Stimulated activated CD8-positive, alpha-beta memory T cell treated with anti-CD3 and anti-CD28 coated beads, Interleukin-15, amount 100 ng/mL, for 48 hours (primary cell): ENCODE measurements at places on chromosomes 13 and 19.

DNA sequence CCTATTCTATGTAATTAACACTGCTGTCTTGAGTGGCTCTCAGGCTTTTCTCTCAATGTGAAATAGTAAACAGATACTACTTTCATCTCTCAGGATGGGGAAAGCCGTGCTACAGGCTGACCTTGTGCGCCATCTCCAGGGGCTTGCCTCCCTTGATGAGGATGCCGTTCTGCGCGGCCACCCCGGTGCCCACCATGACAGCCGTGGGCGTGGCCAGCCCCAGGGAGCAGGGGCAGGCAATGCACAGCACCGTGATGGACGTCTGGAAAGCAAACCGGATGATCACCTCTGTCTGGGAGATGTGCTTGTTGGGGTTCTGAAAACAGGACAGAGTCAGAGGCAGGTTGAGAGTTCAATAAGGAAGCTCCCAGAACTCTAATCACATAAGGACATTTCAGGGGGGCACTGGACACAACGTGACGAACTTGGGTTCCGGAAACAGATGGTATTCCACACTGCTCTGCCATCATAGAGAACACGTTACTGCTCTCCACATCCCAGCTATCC, 65.0 kb downstream of the ATP7B start:
- DNase-seq, result no peak

DNA sequence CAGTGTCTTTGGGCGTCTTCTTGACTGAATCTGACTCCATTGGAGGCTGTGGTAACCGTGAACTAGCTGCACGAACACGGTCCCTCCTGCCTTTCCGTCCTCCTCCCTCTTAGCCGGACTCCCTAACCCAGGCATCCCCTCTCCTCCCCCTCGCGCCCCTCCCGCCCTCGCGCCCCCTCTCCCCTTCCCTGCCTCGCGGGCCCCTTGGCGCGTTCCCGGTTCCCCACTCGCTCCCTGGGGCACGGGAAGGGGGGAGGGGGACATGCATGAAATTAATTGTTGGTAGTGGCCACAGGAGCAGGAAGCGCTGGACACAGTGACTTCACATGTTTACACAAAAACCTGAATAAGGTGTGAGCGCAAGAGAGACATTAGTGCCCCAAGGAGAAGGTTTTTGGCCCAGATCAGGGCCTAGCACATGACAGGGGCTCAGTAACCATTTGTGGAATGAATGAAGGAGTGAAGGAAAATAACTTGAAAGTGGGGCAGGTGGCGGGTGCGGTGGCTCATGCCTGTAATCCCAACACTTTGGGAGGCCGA, 279 bp downstream of the DMRTC2 start:
- no peak for DNase-seq

DNA sequence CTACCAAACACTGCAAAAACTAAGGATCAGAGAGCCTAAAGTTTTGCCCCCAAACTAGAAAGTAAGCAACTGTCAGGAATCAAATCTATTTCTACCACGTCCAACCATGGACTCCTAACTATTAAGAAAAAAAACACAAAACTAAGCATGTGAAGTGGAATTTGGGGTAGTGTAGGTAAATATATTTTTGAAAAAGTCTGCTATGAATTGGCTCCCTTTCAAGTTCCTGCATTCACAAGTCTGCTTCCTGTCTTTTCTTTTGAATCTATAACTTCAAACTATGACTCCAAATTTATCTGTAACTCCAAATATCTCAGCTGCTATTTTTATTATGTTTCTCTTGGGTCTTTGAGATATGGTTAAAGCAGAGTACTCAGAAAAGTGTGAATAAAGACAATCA, 47.0 kb downstream of the PCDH9 start:
- no peak for DNase-seq

GRCh38 chr13:74596691-74597090, 462.5 kb upstream of the KLF12 start:
- no peak for DNase-seq

DNA sequence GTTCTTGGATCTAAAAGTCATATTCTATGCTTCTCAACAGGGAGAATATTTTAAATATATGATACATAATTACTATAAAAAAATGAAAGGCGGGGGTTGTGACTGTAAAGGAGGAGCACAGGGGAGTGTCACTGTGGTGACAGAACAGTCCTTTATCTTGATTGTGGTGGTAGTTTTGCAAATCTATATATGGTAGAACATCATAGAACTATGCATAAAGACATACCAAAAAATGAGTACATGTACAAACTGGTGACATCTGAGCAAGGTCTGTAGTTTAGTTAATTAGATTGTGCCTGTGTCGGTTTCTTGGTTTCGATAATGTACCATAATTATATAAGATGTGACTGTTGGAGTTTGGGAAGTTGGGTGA, 38.7 kb upstream of the GARRE1 start:
- no peak for DNase-seq

- peak; percentile 50 for DNase-seq
Observed at GRCh38 chr19:45125975-45126493, 33.1 kb downstream of the PPP1R37 start.

- DNase-seq, result no peak
Observed at GRCh38 chr19:37899966-37900365, 6.4 kb downstream of the WDR87 start.

- DNase-seq, result no peak
Observed at GRCh38 chr19:38044267-38045111, 137.5 kb downstream of the SIPA1L3 start.

DNA sequence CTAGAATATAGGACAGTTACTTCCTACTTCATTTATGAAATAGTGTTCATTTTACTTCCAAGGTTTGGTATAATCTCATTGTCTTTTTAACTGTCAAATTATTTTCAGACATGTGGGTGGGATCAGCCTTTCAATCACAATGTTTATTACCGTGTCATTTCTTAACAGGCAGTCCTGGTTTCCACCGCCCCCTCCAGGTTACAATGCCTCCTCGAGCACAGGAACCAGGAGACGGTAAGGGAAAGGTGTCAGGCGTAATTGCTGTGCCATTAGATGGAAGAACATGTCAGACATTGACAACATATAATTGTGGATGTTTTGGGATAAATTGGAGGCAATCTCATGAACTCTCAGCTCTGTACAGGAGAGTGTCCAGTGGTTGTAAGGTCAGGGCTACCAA, 36.5 kb downstream of the SCEL start:
- no peak for DNase-seq

GRCh38 chr19:41977916-41978315, 16.1 kb downstream of the ATP1A3 start:
- DNase-seq, result no peak

- DNase-seq, result no peak
Observed at GRCh38 chr19:7905859-7906258, 2.2 kb downstream of the MAP2K7 start.

DNA sequence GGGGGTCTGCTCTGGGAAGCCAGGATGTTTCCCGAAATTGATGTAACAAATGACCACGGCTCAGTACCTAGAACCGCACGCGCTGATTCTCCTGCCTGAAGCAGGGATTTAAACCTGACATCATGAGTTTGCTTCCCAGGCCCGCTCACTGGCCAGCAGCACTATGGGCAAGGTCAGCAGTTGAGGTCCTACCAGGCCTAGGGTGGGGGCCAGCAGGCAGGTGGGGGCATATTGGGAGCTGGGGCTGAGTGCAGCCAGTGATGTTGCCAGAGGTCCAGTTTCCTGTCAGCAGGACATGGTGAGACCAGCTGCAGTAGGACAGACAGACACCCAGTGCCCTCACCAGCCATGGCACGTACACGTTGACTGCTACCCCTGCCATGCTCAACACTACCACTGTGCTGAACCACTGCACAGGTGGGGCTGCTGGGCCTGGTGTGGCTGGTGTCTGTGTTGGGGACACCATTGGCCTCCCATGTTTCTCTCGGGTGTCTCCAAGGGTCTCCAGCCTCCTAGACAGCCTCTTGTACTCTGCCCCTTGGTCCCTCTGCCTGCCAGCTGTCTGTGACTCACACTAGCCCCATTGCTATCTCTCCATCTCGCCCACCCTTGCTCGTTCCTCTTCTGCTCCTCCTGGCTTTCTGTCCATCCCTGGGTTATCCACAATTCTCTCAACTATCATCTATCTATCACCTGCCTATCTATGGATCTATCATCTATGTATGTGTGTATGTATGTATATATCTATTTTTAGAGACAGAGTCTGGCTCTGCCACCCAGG, 1.1 kb upstream of the C19orf85 start:
- no peak for DNase-seq

DNA sequence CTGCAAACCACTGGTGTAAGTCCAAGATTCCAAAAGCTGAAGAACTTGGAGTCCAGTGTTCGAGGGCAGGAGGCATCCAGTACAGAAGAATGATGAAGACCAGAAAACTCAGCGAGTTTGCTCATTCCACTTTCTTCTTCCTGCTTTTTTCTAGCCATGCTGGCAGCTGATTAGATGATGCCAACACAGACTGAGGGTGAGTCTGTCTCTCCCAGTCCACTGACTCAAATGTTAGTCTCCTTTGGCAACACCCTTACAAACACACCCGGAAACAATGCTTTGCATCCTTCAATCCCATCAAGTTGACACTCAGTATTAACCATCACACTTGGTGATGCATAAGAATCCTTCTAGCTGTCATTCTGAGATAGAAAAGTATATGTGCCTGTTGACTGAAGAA, 1504.6 kb downstream of the EFNB2 start:
- DNase-seq, result no peak

- peak; percentile 66 for DNase-seq
Observed at GRCh38 chr19:52296773-52297600, at the start of gene ZNF480. Gene ZNF480 (plus strand): TSS chr19:52297169. CDS start chr19:52300413, 3,244 bp downstream.

DNA sequence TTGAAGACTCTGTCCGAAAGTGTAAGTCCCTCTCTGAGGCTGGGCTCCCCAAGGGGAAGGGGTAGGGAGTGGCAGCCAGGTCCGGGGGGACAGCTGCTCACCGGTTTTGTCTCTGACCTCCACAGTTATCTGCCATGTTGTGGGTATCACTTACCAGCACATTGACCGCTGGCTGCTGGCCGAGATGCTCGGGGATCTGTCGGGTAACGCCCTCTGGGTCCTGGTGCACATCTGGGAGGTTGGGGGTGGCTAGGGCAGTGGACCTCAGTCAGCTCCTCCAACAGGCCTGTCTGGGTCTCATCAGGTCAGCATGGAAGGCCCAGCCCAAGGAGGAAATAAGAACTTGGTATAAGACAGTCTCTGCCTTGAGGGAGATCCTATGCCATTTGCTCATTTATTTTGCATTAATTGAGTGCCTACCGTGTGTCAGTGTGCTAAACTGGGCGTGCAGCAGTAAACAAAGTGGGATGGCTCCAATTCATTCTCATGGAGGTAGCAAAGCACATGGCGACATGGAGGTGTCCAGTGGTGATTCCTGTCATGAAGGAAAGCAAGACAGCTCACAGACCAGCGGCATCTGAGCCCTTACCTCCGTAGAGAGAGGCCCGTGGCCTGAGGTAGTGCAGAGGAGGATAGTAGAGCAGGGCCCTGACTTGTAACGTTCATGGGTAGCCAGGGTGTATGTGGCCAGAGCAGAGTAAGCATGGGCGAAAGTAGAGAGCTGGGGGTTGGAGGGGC, 13.7 kb downstream of the EIF3K start:
- no peak for DNase-seq

DNA sequence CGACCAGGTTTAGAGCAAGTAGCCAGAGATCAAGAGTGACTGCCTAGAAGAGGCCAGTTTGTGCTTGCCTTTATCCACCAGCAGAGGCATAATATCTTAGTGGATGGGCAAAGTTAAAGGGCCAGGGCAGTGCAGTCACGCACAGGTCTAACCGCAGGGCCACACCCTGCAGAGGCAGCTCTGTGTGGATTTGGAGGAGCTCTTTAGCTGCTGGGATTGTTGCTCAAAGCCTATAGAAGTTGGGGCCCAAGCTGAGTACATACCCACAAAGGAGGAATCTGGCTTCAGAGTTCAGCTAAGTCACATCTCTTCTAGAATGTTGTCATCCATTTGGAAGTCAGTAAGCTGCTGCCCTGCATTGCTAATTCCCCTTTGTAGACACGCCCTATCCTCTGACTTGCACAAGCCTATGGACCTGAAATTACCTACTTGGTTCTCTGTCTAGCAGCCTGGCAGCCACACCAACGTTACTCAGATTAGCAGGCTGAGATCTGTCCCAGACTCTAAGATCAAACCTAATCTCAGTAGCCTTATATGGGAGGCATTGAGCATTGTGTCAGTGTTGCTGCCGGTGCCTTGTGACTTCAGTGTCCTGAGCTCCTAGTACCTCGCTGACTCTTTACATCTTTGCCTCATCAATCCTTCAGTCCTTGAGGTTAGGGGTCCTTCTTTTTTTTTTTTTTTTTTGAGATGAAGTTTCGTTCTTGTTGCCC, 102.9 kb upstream of the STARD13 start:
- DNase-seq, result no peak

DNA sequence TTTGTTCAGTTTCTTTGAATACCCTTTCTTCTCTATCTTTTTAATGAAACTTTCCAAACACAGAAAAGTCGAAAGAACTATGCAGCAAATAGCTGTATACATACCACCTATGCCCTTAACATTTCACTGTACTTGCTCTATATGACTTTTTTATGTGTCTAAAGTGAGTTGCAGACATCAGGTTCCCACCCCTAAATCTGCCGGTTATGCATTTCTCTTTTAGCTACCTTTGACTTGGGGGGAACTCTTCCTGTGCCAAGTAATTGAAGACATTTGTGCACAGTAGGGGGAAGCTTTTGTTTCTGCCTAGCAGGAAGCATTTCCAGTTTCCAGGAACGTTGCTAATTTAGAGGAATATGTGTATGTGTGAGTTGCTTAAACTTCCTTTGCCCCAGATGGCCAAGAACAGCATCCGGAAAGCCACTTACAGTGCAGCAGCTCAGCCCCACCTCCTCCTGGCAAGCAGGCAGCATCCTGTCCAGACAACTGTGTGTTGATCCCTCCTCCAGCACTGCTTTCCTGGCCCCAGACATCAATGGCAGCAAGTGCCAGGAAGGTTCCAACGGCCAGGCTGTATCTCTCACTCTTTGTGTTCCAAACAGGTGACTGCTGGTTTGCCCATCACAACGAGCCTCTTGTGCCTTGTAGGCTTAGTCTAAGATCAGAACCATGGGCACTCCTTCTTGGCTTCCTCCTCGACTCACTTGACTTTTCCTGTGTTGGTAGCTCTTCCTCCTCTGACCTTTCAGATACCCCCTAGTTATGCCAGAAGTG, 14.7 kb upstream of the GRAMD1A start:
- DNase-seq, result no peak

GRCh38 chr13:38202740-38203139, 146.9 kb upstream of the UFM1 start:
- no peak for DNase-seq

- no peak for DNase-seq
Observed at GRCh38 chr19:5703819-5704818, 14.0 kb downstream of the RPL36 start.

GRCh38 chr13:59747529-59747928, 416.2 kb downstream of the DIAPH3 start:
- no peak for DNase-seq
